ENCODE measurements at places on chromosomes 6 and 20. TPM values are rescaled to one million over a fixed set of nuclear protein-coding genes. Genes with fewer than 3 reads are reported as not detected.

FOXQ1 gene
- 2.7 TPM for total RNA-seq

SNAI1 gene
- 1.5 TPM for total RNA-seq

ID1 gene
- total RNA-seq = 29.1 TPM

DNA sequence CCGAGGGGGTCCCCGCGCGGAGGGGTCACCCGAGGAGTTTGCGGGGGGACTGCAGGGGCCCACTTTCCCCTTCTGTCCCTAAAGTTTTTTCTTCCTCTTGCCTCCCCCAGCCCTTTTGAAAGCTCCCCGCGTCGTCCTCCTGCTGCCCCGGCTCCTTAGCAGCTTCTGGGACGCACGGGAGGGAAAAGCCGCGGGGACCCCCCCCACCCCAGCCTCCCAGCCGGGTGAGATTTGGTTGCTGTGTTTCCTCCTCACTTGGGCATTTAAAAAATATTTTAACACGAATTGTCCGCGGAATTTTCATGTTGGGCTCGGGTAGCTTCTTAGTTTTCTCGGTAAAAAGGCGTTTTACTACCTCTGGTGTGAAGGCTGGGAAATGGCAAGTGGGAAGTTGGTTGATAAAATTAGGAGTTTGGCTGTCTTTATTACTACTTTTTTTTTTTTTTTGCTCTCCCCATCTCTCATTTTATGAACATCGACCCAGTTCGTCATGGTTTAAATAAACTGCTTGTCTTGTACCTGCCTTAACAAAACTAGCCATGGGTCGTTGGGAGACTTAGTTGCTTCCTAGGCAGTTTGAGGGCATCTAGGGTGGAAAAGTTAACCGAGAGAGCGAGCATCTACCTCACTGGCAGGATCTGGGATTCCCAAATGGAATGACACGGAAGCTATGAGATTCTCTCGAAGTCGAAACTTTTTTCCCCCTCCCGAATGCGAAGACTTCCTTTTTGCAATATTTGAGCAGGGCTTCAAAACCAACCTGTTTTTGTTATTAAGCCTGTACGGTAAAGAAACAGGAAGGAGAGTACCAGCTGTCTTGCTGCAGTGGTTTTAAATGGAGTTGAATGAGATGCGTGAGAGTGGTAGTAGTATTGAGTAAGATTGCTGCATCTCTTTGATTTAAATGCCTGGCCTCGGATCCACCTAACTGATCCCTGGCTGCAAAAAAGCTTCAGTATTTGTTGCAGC lies 868 bp downstream of the NCOA3 start:
- no peak for DNase-seq

- DNase-seq = no peak
Measured at GRCh38 chr6:157221817-157222175, 101.5 kb downstream of the TMEM242 start.

DNA sequence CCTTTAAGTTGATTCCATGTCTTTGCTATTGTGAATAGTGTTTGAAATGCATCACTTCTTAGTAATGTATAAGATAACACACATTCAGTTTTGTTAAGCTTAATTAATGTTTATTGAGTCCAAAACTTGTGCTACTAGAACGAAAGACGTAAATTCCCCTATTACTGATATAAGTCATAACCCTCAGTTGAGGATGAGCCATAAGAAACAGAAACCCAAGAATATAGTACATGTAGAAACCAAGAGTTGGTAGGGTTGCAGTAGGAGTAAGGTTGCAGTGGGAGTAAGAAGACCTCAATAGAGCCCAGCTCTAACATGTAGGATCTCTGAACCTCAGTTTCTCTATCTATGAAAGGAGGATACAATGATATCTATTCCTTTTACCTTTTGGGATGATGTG lies 19.3 kb downstream of the CITED2 start:
- DNase-seq = no peak

Measured in dorsolateral prefrontal cortex (tissue), 122 donors.